Activated CD4-positive, alpha-beta T cell treated with anti-CD3 and anti-CD28 coated beads, Interleukin-2, amount 50 U/mL, for 48 hours (primary cell): ENCODE measurements at places on chromosomes 1 and 21.

DNA sequence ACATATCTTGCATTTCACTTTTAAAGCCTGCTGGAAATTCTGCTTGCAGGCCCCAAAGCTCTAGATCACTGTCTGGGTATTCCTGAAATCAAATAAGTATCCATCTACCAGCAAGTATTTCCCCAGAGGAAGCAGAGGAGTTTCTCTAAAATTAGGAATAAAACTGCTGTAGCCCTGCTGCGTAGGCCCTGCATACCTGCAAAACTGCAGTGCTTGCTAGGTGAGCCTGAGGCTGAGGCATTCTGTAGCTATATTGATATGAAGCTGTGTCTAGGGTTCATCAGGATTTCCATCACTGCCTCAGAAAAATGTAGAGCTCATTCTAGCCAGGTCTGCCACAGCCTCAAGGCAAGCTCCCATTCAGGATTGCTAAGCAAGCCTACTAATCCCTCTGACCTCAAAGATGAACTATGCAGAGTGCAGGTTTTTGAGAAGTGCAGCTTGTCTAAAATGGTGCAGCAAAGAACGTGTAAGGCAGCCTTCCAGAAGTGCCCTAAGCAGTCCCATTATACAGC, 28.7 kb downstream of the NPHS2 start:
- no peak for DNase-seq

GRCh38 chr1:61851849-61852669, 109.8 kb downstream of the PATJ start:
- DNase-seq = no peak

GRCh38 chr21:36159356-36159921, 2.8 kb downstream of the DOP1B start:
- no peak for DNase-seq

GRCh38 chr1:112532064-112532463, 23.3 kb downstream of the WNT2B start:
- DNase-seq = no peak

DNA sequence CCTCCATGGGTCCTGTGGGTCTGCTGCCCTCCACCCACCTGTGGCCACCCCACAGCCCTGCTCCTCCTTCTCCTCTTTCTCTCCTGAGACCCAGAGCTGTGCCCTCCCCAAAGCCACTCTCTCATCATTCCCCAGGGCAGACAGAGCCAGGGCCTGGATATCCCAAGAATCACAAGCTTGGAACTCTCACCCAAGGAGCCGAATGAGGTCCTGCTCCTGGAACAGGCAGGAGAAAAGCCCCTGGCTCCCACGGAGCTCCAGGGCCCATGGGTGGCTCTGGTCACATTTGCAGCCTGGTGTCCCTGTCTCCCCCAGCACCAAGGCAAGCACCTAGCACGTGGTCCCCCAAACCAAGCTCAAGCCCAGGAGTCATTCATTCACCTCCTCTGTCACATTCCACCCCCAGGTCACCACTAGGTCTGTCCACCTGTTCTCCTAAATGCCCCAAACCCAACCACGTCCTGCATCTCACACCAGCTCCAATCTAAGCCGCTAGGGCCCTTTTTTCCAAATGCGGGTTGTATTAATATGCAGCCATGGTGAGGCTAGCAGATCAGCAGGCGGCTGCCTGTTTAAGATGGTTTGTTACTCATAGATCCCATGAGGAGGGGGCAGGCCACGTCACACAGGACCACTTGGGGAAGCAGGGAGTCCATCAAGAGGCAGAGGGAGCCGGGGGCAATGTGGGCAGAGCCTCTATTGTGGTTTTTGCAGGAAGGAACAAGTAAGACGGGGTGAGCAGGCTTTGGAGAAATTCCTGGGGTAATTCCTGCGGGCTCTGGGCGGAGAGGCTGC, 215.5 kb upstream of the VAMP3 start:
- DNase-seq = no peak

GRCh38 chr1:201939148-201939547, 7.2 kb downstream of the LMOD1 start:
- DNase-seq = no peak

- DNase-seq = no peak
Observed at GRCh38 chr1:202576816-202577215, 133.4 kb downstream of the SYT2 start.

DNA sequence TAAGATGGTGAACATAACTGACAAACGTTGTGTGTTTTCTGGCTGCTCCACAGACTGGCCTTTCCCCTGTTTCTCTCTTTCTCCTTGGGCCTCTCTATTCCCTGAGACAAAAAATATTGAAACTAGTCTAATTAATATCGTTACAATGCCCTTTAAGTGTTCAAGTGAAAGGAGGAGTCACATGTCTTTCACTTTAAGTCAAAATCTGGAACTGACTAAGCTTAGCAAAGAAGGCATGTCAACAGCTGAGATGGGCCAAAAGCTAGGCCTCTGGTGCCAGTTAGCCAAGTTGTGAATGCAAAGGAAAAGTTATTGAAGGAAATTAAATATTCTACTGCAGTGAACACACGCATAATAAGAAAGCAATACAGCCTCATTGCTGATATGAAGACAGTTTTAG, 32.2 kb upstream of the FCRL3 start:
- DNase-seq = no peak

- DNase-seq = no peak
Observed at GRCh38 chr1:56715156-56715555, 70.0 kb downstream of the PRKAA2 start.

- DNase-seq = no peak
Observed at GRCh38 chr1:205927676-205928075, 15.6 kb downstream of the SLC26A9 start.

DNA sequence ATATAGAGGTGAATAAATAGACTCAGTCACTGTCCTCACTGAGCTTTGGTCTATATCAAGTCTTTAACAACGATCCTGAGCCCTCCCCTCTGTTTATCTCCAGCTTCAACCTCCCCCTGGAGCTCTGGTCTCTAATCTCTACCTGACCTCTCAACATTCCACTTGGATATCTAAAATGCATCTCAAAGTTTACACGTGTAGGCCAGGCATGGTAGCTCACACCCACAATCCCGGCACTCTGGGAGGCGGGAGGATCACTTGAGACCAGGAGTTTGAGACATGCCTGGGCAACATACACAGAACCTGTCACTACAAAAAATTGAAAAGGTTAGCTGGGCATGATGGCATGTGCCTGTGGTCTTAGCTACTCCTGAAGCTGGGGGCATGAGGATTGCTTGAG, 53.4 kb downstream of the GADD45A start:
- no peak for DNase-seq

GRCh38 chr1:102776071-102776470, 332.3 kb downstream of the COL11A1 start:
- no peak for DNase-seq

DNA sequence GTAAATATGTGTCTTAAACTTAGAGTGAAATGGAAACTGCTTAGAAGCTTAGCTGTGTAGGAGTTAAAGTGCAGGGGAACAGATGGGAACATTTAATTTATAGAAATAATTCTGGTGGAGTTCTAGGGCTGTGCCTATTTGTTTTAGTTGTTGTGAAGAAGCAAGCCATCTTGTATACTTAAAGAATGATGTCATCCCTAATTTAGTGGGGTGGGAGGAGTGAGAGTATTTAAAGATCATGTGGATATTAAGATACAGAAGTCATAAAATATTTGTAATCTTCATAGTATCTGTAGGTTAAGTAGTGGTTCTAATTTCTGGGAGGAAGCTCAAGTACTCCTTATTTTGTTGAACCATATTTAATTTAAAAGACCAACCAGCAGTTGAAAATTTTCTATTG, 41.5 kb downstream of the BACH1 start:
- no peak for DNase-seq

- DNase-seq = no peak
Observed at GRCh38 chr1:201511941-201512539, 5.1 kb upstream of the CSRP1 start.

- no peak for DNase-seq
Observed at GRCh38 chr1:155131856-155132255, 3.8 kb upstream of the SLC50A1 start.

- no peak for DNase-seq
Observed at GRCh38 chr21:14285147-14285761, 69.3 kb downstream of the RBM11 start.

GRCh38 chr1:71706029-71706671, 576.2 kb downstream of the NEGR1 start:
- no peak for DNase-seq

DNA sequence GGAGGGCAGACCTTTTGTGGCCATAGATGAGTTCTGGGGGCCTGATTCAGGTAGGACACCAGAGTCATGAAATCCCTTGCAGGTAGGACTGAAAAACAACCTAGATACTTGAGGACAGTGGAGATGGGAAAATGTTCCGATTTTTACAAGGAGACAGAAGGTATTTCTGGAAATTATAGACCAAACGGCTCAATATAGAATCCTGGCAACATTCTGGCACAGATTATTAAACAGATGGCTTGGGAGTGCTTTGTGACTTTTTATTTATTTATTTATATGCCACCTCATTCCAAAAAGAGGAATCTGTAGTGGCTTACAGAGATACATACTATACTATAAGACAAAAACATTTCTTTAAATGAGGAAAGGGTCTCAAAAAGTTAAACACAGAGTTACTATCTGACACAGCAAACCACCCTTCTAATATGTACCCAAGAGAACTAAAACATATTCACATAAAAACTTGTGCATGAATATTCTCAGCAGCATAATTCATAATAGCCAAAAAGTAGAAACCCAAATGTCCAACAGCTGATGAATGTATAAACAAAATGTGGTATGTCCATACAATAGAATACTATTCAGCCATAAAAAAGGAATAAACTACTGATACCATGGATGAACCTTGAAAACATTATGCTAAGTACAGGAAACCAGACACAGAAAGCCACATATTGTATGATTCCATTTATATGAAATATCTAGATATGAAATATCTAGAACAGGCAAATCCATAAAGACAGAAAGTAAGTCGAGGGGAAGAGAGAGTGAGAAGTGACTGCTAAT, 49.8 kb downstream of the CDK18 start:
- no peak for DNase-seq

GRCh38 chr1:65691152-65691900, 101.4 kb upstream of the PDE4B start:
- DNase-seq = no peak

DNA sequence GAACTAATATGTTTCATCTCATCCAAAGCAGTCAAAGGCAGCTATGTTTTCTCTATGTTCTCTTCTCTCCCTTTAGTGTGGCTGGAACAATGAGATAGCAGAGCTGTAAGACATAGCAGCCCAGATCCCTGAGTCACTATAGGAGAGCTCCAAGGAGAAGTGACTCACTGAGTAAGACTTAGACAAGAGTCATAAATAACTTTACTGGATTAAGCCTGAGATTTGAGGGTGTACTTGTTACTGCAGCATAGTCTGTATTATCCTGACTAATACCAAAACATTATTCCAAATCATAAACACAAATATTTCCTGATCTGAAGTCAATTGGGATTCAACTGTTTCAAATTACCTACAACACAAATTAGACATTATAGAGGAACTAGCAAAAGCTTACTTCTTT, 3.9 kb downstream of the KRTAP19-8 start:
- DNase-seq = no peak
